ENCODE measurements at places on chromosomes 4 and X.

DNA sequence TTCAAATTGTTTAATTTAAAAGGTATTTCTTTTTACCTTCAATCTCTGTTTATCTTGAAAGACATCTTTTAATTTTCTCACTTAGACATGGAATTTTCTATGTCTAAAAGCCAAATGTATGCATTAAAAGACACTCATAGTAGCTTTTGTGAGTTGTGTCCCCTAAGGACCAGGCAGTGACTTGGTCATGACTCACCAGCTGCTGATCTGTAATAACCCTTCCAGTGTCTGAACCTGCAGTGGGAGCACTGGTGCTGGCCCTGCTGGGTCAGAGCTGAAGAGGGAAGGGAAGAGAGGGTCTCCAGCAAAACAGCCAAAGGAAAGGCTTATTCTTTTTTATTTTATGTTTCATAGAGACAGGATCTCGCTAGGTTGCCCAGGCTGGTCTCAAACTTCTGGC lies 31.1 kb upstream of the SH3D19 start:
- DNase-seq, result peak; percentile 12

GRCh38 chr4:4803912-4804296 lies 55.6 kb upstream of the MSX1 start:
- DNase-seq, result no peak

- DNase-seq, result no peak
These were observed 69.7 kb downstream of the SRPX start for GRCh38 chrX:38150993-38151392.

- DNase-seq, result no peak
These were observed 5.0 kb downstream of the SLC6A8 start for GRCh38 chrX:153692611-153693156.

GRCh38 chr4:148112231-148112982 lies 329.8 kb downstream of the NR3C2 start:
- DNase-seq, result peak; percentile 95

- peak; percentile 0 for DNase-seq
These were observed 1.5 kb downstream of the KLF8 start for GRCh38 chrX:56233682-56234081.

GRCh38 chrX:41351923-41352322 lies 18.0 kb downstream of the DDX3X start:
- no peak for DNase-seq

GRCh38 chr4:3338321-3338838 lies 45.6 kb downstream of the RGS12 start:
- DNase-seq, result no peak

DNA sequence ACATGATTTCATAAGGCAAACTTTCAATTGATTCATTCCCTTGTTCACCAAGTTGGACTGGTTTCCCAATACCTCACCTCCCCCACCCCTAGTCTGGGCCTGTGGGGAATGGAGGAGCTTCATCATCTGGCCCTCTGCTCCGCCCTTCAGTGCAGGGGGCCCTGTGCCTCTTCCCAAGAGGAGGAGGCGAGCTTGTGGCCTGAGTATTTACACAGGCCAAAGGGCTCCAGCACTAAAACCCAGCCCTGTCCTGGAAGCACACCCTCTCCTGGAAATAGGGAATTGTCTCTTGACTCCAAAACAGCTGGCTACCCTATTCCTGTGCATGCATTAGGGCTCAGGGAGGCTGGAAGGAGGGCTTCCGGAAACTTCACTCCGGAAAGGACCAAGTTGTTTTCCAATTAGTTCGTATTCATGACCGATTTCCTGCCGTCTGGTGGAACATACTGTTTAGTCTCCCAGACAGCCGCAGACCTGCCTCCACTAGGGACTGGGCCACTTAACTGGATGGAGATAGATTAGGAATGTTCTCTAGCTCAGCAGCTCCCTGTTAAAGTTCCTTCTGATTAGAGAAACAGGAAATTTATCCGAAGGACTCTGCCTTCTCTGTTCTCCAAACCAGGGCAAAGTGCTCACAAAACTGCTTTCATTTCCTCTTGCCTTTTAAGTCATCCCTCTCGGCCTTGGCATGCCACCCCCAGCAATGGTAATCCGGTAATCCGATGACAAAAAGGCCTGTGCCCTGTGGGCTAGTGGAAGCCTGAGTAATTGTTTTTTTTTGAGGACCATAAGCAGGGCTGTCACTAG lies 5.8 kb downstream of the SRPX2 start:
- peak; percentile 89 for DNase-seq

DNA sequence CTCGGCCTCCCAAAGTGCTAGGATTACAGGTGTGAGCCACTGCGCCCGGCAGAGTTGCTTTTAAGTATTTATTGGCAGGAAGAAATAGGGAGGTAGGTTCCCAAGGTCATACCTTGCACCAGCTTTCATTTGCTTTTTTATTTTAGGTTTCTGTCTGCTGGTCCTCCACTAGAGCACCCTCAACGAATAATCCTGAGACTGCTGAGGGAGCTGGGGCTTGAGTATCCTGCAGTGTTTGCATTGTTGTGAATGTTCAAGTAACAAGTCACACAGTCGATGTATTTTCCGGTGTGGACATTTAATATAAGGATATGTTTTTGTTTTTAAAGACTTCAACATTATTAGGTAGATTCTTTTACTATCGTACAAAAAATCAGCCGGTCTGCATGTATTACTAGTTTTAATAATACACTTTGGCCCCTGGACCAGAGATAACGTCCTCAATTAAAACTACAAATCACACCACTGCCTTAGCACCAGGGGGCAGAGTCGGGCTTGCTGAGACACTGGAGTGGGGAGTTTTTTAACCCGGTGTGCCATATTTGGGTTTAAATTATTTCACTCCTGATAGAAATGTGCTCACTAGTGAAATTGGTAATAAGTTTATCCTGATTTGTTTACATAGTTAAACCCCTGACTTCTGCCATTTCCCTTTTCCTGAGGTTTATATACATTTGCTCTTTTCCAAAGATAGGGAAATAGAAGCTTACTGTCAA lies 11.6 kb downstream of the SMIM20 start:
- DNase-seq, result no peak

DNA sequence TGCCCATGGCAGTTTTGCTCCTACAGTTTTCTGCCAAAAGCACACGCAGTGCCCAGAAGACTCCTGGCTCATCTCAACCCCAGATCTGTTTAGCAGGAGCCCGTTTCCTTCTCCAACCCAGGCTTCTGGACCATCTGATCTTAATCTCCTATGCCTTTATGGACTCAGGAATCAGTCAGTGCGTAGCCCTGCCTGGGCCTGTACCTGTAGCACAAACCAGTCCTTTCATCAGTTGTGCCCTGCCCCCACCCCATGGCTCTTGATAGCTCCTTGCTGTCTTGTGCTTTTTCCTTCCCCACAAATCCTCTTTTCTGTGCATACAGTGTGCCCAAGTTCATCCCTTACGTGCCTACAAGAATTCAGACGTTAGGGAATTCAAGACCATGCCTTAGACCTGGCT lies 1.5 kb downstream of the ZNF718 start:
- no peak for DNase-seq

DNA sequence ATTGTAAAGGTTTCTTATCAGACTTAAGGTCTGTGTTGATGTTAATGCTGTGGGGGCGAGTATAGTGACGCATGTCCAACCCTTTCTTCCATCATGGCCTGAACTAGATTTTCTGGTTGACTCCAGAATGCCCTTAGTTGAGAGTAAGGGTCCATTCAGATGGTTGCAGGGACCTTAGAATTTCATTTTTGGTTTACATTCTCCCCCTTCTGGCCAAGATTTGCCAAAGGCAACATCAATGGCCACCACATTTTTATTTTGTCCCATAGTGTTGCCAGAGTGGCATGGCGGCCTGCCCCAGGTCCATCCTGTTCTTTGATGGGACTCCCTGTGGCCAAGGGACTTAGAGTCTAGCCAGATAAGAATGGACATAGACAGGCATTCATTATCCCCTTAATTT lies 368.5 kb downstream of the GPM6A start:
- no peak for DNase-seq

GRCh38 chr4:180099957-180100356 lies 2143.2 kb upstream of the TENM3 start:
- DNase-seq, result no peak

DNA sequence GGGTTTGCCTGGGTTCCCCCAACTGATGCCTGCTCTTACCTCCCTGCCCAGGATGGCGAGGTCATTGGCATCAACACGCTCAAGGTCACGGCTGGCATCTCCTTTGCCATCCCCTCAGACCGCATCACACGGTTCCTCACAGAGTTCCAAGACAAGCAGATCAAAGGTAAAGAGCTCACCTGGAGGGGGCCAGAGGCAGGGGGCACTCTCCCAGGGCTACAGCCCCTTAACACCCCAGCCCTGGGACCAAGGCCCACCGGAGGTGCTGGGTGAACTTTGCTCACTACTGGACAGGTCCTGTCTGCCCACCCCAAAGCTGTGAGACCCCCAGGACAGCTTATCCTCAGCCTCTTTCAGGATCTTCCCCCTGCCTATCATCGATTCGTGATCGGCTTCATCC lies 24.5 kb downstream of the HTRA3 start:
- no peak for DNase-seq

DNA sequence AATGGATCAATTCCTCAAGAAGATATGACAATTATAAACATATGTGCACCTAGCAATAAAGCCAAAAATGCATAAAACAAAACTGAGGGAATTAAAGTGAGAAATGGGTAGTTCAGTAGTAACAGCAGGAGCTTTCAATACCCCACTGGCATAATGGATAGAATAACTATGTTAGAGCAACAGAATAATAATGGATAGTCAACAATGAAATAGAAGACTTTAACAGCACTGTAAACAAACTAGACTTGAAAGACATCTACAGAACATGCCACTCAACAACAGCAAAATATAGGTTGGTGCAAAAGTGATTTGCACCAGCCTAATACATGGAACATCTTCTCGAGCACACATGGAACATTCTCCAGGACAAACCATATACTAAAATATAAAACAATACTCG lies 20.0 kb upstream of the MBNL3 start:
- no peak for DNase-seq
